ENCODE measurements at places on chromosomes 3 and 15. TPM values are rescaled to one million over a fixed set of nuclear protein-coding genes. Genes with fewer than 3 reads are reported as not detected.

GRCh38 chr3:20060974-20061685 lies 20.9 kb downstream of the KAT2B start:
- DNase-seq = no peak

GRCh38 chr15:83475551-83475950 lies 28.4 kb downstream of the SH3GL3 start:
- no peak for DNase-seq

GRCh38 chr3:105834768-105835167 lies 34.0 kb downstream of the CBLB start:
- no peak for DNase-seq

DNA sequence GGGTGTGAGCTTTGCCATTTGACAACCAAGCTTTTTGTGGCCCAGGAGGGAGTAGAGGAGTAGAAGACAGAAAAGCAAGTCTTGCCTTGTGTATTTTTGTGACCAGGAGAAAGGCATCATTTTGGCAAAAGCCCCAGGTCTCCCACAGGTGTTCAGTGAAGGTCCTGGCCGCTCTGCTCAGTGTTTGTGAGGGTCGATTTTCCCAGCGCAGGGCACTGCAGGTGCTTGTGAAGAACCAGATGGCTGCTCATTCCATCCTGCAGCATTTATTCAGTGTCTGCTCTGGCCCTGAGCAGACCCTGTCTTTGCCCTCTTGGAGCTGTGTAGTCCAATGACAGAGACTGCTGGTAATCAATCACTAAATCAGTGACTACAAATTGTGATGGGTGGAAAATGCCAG lies 19.5 kb downstream of the TRAK1 start:
- DNase-seq = no peak

- no peak for DNase-seq
Measured at GRCh38 chr15:90105521-90105920, 3.3 kb upstream of the IDH2 start.

ABI3BP gene
- total RNA-seq = 0.32 TPM

DNA sequence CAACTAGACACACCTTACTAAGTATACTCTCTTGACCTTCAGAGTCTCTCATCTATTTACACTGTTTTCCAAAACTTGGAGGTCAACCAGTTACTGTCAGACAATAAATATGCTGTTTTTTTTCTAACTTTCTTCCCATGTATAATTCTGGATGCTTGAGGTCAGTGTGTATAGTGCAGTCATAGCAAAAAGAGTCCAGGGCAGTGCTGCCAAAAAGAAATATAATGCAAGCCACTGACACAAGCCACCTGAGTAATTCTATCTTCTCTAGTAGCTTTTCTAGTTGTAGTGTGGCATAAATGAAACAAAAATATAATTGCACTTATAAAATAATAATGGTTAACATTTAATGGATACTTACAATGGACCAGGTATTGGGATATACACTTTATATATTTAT lies 21.6 kb downstream of the GADL1 start:
- no peak for DNase-seq
